ENCODE measurements at places on chromosomes 3 and 15. TPM values are rescaled to one million over a fixed set of nuclear protein-coding genes. Genes with fewer than 3 reads are reported as not detected.

The IL17RC gene
- 21.3 TPM for total RNA-seq

The TOP2B gene
- total RNA-seq, result 71.2 TPM

The IQCH gene
- 5.0 TPM for total RNA-seq

The CYP8B1 gene
- total RNA-seq, result not detected

The BNC1 gene
- total RNA-seq, result 7.7 TPM

The POC1A gene
- total RNA-seq, result 3.1 TPM

The VILL gene
- 6.7 TPM for total RNA-seq

The SENP7 gene
- total RNA-seq, result 14.4 TPM

The NRROS gene
- total RNA-seq, result under 0.01 TPM

The GOLGA8M gene
- 0.26 TPM for total RNA-seq

The TIPIN gene
- total RNA-seq, result 14.5 TPM

The SLC28A2 gene
- total RNA-seq, result not detected

The SH3GL3 gene
- total RNA-seq, result under 0.01 TPM

The CA12 gene
- 48.4 TPM for total RNA-seq

The CLPX gene
- total RNA-seq, result 42.1 TPM

The NAALADL2 gene
- total RNA-seq, result 11.6 TPM

The GUCA1C gene
- total RNA-seq, result not detected

The OSTN gene
- total RNA-seq, result 31.9 TPM

The NMNAT3 gene
- total RNA-seq, result 2.8 TPM

The TCF12 gene
- 232 TPM for total RNA-seq

The FETUB gene
- total RNA-seq, result not detected

The STRIT1 gene
- not detected for total RNA-seq

The NRG4 gene
- not detected for total RNA-seq

The COL6A5 gene
- total RNA-seq, result under 0.01 TPM

The ANKUB1 gene
- total RNA-seq, result not detected

The GAP43 gene
- under 0.01 TPM for total RNA-seq

The SPATA12 gene
- not detected for total RNA-seq

The CAMKV gene
- not detected for total RNA-seq

The AGTR1 gene
- total RNA-seq, result 1.5 TPM

The GOLGA8S gene
- under 0.01 TPM for total RNA-seq

The BUB1B gene
- 5.4 TPM for total RNA-seq

The FOXL2NB gene
- not detected for total RNA-seq

The ZNF501 gene
- 16.0 TPM for total RNA-seq

The SPTBN5 gene
- 0.26 TPM for total RNA-seq

The DPPA4 gene
- 0.26 TPM for total RNA-seq

The ZBTB38 gene
- total RNA-seq, result 142 TPM

The GOLGA8J gene
- total RNA-seq, result not detected

The VPS13C gene
- total RNA-seq, result 77.3 TPM

The SCAANT1 gene
- 1.7 TPM for total RNA-seq

The HSPBAP1 gene
- 12.4 TPM for total RNA-seq

The STXBP5L gene
- total RNA-seq, result not detected

The SLC12A1 gene
- total RNA-seq, result not detected

The REC114 gene
- total RNA-seq, result not detected

The ZFYVE19 gene
- total RNA-seq, result 23.6 TPM

The CNTN6 gene
- not detected for total RNA-seq

The UBAP1L gene
- total RNA-seq, result 0.99 TPM

The KBTBD12 gene
- not detected for total RNA-seq

The LRRC58 gene
- 21.1 TPM for total RNA-seq

The SLC38A3 gene
- not detected for total RNA-seq

The TRH gene
- not detected for total RNA-seq

The ECE2 gene
- total RNA-seq, result not detected

The CCDC13 gene
- 0.51 TPM for total RNA-seq

The ZNF385D gene
- 0.83 TPM for total RNA-seq

The ZNF80 gene
- total RNA-seq, result not detected

The RYR3 gene
- 0.17 TPM for total RNA-seq

The USP50 gene
- total RNA-seq, result not detected
